CD14-positive monocyte (primary cell): ENCODE measurements at places on chromosomes 5 and 9.

GRCh38 chr5:131252824-131253171 is 11.1 kb upstream of the CDC42SE2 start:
- DNase-seq, result peak; percentile 94

DNA sequence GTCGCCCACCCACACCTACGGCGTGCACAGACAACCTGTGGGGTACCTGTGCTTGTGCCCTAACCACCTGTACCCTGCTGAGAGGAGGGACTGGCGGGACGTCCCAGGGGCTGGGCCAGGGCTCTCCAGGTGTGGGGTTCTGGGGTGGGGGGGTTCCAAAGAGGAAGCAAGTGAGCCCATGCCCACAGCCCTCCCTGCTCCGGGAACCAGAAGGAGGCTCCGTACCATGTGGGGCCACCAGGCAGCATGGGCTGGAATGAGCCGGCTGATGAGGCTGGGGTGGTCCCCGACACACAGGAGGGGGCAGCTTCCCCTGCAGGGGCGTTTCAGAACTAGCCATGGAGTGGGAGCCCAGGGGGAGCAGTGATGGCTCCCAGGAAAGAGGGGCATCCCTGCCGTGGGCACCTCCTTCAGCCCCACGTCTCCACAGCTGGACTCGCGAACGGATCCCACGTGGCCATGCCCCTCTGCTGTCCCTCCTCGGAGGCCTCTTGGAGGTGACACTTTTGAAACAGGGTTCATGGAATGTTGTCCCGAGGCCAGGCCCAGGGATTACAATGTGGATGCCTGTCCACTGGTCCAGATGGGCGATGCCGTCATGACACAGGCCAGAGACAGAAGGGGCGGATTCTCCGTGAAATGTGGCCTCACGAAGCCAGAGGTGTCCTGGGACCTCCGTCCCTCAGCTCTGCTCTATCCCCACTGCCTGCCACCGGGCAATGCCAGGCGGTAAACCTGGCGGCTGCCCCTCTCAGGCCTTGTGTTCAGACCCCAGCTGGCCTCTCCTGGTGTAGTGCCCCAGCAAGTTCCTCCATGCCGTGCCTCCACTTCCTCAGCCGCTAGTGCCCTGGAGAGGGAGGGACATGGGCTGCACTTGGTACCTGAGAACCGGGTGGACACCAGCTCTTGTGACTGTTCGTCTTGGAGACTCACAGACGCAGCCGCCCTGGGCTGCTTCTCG is 33.6 kb upstream of the IRX4 start:
- DNase-seq, result no peak

DNA sequence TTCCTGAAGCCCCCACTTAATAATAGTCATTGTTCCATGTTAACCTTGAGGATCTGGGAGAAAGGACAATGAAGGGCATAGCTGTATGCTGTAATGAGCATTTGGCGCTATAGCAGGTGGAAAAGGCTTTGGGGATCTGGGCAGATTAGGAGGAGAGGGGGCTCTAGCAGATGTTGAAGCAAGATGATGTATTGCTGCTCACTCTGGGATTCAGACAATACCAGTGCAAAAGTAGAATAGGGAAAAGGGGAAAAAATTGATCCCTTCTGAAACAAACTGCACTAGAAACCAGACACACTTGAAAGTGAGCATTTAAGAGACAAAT is 575.3 kb upstream of the MEF2C start:
- DNase-seq, result no peak

GRCh38 chr9:127693143-127693542 is 13.6 kb upstream of the CFAP157 start:
- DNase-seq, result no peak

DNA sequence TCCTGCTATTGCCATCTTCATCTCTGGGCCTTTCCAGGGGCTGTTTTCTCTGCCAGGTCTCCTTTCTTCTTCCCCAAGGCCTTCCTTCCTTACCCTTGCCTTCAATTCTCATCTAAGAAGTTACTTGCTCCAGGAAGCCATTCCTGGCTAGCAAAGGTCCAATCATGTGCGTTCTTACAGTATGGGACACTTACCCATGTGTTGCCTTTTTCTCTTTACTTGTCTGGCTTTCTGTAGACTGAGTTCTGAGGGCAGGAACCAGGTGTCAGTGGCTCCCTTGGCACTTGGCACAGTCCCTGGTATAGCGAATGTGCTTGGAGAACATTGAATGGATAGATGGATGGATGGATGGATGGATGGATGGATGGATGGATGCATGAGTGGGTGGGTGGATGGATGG is 10.2 kb downstream of the FOXI1 start:
- DNase-seq, result no peak

- no peak for DNase-seq
These were observed 117.1 kb downstream of the ICE1 start for GRCh38 chr5:5539590-5539989.

DNA sequence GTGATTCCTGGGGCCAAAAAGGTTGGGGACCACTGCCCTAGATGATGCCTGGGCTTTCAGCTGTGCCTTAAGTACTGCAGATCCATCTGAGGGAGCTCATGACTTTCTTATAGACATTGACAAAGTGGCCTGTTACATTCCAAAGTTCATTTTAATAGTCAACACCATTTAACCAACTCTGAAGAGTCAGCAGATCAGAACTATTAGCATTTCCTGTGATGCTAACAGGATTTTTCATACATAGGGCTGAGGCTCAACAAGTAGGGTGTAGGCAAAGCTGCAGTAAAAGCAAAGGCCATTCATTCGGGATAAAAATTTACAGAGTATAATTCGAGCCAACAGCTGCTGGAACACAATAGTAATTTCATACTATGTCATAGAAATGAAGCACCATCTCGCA is 105.4 kb downstream of the LPAR1 start:
- DNase-seq, result no peak

DNA sequence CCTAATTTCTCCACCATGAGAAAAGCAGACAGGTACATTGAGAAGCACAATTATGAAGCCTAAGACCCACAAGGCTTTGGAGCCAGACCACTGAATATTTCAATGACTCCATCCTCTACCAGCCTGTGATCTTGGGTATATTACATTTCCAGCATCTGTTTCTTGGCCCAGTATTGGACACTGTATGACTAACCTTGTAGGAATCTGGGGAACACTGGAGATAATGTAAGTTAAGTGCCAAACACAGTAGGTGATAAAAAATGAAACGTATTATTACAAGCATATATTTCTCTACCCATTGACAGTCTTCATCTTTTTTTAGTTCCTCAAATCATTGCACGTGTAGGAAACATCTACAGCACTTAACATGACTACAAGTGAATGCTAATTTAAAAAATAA is 28.6 kb upstream of the FEM1C start:
- no peak for DNase-seq

- no peak for DNase-seq
These were observed 112.0 kb upstream of the CTNND2 start for GRCh38 chr5:12016159-12016746.

DNA sequence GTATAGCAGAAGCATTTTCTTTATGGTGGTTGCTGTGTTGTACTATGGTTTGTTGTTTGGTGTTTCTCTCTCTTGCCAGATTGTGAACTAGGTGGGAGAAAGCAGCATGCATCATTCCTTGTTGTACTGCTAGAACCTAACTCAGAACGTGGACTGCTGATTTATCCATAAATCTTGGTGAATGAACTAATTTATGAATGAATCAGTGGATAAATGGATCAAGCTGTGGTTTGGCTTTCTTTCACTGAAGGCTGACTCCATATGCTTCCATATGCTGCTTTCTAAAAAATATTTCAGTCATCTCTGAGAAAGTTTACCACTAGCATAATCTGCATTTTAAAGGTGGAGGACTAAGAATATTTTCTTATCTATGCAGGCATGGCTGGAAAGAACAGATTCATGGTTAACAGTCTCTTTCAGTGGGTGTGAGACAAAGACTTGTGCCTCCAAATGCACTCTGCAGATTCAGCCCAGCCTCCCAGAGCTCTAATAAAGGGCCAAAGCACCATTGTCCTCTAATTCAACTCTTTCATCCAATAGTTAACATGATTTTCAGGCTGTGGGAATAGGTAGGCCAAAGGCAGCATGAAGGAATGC is 237.7 kb downstream of the SH3GL2 start:
- no peak for DNase-seq

DNA sequence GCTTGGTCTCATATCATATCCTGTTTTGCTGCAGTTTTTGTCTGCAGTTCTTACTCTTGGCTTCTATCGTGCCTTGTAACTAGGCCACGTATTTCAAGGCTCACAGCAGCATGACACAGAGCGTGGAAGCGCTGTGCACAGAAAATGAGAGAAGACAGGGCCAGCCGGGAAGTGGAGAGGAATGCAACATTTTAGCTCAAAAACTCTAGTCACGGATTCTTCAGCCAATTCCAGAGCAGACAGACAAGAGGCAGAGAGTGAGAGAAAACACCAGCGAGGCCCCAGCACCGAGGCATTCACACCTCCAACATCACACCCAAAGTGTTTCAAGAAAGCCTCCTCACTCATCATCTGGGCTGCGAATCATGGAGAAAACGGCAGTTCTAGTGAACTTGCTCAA is 160.8 kb downstream of the DNAH5 start:
- no peak for DNase-seq

- DNase-seq, result no peak
These were observed 147.3 kb downstream of the SGCD start for GRCh38 chr5:156474251-156474650.

DNA sequence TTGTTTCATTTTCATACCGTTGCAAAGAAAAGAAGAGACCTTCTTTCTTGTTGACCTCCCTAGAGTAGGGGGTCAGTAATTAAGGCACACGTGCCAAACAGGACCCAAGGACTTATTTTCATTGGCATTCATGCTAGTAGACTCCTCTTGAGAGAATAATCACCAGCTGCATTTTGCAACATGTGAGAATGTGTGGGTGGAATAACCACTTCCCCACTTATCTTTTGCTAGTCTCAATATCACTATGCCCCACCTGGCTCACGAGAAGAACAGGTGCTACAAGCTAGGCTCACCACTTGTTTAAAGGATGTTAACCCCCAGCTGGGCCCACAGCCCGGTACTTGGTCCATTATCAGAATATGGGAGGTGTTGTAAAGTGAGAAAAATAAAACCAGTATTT is 460.7 kb upstream of the MEF2C start:
- DNase-seq, result no peak

GRCh38 chr9:125541840-125542243 is 165.2 kb downstream of the MAPKAP1 start:
- DNase-seq, result no peak

DNA sequence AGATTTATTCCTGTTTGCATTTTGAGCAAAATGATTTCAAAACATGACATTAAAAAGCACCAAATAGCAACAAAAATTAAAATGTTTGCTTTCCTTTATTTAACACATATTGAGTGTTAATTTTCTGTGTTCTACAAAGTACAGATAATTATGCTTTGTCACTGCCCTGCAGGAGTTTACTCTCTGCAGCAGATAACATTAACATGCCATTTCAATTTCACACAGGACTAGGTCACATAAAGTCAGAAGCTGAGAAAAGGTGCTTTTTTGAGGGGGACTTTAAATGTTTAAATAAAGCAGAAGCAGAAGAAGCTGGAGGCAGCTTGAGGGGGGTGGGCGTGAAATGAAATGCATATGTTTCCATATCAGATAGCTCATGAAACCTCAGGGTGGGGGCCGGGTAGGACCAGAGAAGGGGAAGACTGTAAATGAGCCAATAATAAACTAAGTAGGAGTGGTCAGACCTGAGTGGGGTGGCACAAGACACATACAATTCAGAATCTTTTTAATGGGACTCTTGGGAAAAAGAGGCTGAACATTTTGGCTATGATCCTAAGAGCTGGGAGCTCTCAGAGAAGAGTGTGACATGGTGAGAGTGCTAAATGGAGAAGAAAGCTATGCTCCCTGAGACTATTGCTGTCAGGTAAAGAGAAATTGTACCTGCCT is 387.5 kb downstream of the FAM170A start:
- DNase-seq, result no peak
